K562 (cell line): ENCODE measurements at places on chromosomes 7 and 10. TPM values are rescaled to one million over a fixed set of nuclear protein-coding genes. Genes with fewer than 3 reads are reported as not detected.

Gene CYP3A5
- total RNA-seq = 0.96 and 1.5 TPM in 2 replicates

DNA sequence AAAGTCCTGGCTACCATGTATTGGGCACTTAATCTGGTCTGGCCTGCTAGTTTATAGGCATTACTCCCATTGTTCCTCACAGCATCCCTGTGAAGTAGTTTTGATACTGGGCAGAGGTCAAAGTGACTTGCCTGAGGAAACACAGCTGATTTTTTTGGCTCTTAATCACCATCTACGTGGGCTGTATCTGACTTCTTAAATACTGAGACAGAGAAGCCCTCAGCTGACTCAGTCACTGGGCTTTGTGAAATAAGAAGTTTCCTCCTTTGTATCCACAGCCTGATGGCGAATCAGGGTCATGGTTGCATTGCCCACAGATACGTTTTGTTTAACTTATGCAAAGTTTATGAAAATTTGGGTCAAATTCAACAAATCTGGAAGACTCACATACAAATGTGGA is 13.2 kb downstream of the TACR2 start:
- H3K27ac ChIP-seq = no peak overlapping the region
- H3K36me3 ChIP-seq = peaks cover 58% of the 10 kb centered on the region
- H3K4me3 ChIP-seq = no peak overlapping the region
- H3K4me1 ChIP-seq = peaks cover 23% of the 10 kb centered on the region

DNA sequence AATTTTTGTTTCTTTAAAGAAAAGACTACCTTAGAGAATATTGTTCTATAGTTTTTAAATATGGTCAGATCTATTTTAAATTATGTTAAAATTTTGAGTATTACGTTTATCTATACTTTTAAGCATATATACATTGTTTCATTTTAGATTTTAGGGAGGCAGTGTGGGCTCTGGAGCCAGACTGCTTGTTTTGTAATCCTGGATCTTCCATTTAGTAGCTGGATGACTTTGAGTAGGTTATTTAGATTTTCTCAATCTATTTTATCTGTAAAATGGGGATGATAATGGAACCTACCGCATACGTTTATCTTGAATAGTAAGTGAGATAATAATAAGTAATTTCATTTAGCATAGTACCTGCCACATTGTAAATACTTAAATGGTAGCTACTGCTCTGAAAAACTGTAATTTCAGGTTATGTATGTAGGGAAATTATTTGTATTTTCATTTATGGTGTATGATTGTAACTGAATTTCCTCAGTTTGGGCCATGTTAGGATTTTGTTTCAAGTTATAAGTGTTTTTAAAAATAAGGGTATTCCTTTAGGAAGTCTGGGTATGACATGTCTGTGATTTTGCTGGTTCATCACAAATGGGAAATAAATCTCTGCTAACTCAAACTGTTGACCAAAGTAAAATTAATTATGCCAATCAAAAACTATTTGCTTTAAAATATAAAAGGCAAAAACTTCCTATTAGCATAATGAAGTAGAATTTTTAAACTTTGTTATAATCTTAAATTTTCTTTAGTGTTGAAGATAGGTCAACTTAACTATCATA is 6.5 kb downstream of the PTEN start:
- no peak overlapping the region for H3K4me3 ChIP-seq
- no peak for DNase-seq
- H3K4me1 ChIP-seq = no peaks in the 10 kb centered on the region
- H3K36me3 ChIP-seq = peaks cover 2% of the 10 kb centered on the region; the same call in 1 of the 3 replicates
- no peak overlapping the region for H3K27ac ChIP-seq

GRCh38 chr10:19290770-19291169 is 242.2 kb downstream of the MALRD1 start:
- H3K4me1 ChIP-seq = no peaks in the 10 kb centered on the region
- no peaks in the 10 kb centered on the region for H3K27me3 ChIP-seq
- no peak overlapping the region for H3K27ac ChIP-seq
- DNase-seq = no peak
- no peaks in the 10 kb centered on the region for H3K36me3 ChIP-seq

DNA sequence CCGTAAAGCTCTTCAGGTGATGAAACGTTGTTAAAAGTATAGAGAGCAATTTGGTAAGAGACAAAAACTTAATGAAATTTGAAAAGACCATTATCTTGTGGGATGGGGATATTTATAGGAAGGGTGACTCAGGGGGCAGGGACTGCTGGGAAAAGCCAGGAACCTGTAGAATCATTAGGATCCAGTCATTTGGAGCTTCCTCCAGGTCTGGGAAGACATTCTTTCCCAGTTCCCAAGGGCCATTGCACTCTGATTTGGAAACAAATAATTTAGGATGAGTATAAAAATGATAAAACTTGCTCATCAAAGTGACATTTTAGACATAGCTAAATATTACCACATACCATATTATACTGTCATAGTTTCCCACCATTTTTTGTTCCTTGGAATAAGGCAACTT is 143.9 kb downstream of the PFKFB3 start:
- H3K36me3 ChIP-seq = no peaks in the 10 kb centered on the region
- H3K27me3 ChIP-seq = peaks cover 52% of the 10 kb centered on the region
- no peak overlapping the region for H3K4me3 ChIP-seq
- no peaks in the 10 kb centered on the region for H3K4me1 ChIP-seq

- H3K36me3 ChIP-seq = no peaks in the 10 kb centered on the region
- DNase-seq = no peak
- H3K27me3 ChIP-seq = no peaks in the 10 kb centered on the region
- H3K4me3 ChIP-seq = no peak overlapping the region
- no peak overlapping the region for H3K27ac ChIP-seq
- H3K4me1 ChIP-seq = no peaks in the 10 kb centered on the region
Measured at GRCh38 chr7:112238852-112239610, 32.5 kb downstream of the ZNF277 start.

- H3K4me3 ChIP-seq = no peak overlapping the region
- no peaks in the 10 kb centered on the region for H3K36me3 ChIP-seq
- DNase-seq = no peak
- H3K4me1 ChIP-seq = no peaks in the 10 kb centered on the region
- H3K27ac ChIP-seq = no peak overlapping the region
- no peaks in the 10 kb centered on the region for H3K27me3 ChIP-seq
Measured at GRCh38 chr7:41097501-41097900, 605.4 kb downstream of the INHBA start.

Gene ASB13
- total RNA-seq = 28.8 and 33.2 TPM in 2 replicates

DNA sequence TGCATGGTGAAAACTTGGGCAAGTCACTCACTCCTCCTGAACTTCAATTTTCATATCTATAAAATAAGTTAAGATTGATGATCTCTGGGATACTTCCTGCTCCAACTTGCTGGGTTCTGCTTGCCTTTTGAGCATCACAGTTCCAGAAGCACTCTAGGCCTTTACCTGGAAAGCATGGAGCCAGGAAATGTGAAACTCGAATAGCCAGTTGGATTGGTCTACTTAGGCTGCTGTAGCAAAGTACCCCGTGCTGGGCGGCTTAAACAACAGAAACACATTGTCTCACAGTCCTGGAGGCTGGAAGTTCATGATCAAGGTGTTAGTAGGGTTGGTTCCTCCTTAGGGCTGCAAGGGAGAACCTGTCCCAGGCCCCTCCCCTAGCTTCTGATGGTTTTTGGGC is 64.5 kb downstream of the NAMPT start:
- H3K4me3 ChIP-seq = no peak overlapping the region
- no peak for DNase-seq
- no peaks in the 10 kb centered on the region for H3K27me3 ChIP-seq
- H3K4me1 ChIP-seq = peaks cover 5% of the 10 kb centered on the region
